ENCODE measurements at places on chromosomes 7 and 10.

GRCh38 chr7:84700563-84701370 lies 486.1 kb downstream of the SEMA3D start:
- DNase-seq, result no peak

DNA sequence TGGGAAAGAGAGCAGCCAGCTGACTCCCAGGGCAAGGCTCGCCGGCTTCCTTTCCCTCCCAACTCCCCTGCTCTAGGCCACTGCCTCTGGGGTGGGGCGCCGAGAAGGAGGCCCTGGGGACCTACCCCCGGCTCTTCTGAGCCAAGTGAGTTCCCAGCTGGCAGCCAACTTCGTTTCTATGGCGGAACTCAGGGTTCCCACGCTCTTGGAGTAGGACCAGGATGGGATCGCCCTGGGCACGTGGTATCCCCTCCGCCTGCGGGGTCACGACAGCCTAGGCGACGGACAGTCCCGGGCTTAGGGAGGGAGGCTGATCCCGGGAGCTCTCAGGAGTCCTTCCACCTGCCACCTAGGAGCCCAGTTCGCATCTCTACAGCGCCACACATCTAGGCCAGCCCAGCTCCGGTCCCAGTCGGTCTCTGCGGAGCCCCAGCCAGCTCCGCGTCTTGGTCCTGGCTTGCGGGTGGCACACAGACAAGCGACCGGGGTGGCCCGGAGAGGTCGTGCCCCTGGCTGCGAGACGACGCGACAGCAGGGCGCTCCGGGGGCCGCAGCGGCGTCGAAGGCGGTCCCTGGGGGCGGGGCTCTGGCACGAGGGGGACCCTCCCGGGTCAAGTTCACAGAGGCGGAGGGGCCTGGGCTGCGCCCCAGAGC lies 20.5 kb upstream of the GATA3 start:
- no peak for DNase-seq

- no peak for DNase-seq
These were observed 138.2 kb downstream of the SNX13 start for GRCh38 chr7:17802056-17802455.

DNA sequence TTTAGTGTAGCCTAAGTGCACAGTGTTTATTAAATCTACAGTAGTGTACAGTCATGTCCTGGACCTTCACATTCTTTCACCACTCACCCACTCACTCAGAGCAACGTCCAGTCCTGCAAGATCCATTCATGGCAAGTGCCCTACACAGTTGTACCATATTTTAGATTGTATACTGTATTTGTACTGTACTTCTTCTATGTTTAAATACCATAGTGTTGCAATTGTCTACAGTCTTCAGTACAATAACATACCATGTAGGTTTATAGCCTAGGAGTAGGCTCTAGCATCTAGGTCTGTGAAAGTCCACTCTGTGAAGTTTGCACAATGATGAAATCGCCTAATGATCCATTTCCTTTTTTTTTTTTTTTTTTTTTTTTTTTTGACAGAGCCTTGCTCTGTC lies 12.0 kb downstream of the EEPD1 start:
- DNase-seq, result no peak

DNA sequence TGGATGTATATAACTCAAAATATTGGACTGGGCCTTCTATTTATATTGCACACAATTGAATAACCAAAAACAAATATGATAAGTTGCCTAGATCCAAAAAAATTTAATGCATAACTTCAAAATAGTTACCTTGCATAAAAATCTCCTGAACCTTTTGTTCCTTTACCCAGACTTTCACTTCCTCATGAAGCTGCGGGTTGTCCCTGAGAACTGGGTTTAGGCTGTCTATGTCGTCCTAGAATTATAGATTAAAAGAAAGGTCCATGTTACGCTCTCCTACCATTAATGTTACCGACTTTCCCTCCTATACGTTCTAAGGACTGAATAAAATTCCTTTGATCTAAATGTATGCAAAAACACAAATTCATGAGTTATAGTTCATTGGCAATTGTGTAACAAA lies 86.6 kb downstream of the NRBF2 start:
- no peak for DNase-seq

GRCh38 chr10:98666276-98666675 lies 219.5 kb upstream of the HPS1 start:
- no peak for DNase-seq

GRCh38 chr7:2757904-2758672 lies 70.1 kb downstream of the AMZ1 start:
- peak; percentile 93 for DNase-seq

DNA sequence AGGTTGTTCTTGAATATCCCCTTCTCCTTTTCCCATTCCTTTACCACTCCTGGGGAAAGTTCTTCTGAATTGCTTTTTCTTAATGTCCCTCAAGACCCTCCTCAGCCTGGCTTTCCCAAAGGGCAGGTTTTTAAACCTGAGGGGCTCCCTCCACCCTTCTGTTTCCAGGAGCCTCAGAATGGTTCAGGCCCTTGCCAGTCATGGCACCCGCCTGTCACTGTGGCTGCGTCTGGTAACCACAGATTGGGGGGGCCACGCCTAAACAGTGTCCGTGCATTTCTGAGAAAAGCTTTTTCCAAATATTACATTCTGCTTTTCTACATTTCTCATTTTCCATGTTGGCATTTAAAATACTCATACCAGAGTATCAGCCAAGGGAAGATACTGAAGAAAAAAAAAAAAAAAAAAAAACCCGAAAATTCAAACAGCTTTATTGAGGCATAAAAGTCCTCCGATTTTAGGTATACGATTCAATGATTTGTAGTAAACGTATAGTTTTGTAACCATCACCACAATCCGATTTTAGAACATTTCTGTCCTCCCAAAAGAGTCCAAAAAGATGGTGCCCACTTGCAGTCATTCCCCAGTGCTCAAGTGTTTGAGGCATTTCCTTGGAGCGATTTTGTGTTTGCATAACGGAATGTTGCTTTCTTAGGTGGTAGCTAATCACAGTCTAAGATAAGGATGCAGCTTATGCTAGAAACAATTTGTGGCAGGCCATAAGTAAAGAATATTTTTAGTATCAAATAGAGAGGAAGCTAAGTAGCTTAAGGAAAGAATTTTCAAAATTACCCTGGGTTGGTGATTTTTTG lies 22.1 kb downstream of the HKDC1 start:
- no peak for DNase-seq

DNA sequence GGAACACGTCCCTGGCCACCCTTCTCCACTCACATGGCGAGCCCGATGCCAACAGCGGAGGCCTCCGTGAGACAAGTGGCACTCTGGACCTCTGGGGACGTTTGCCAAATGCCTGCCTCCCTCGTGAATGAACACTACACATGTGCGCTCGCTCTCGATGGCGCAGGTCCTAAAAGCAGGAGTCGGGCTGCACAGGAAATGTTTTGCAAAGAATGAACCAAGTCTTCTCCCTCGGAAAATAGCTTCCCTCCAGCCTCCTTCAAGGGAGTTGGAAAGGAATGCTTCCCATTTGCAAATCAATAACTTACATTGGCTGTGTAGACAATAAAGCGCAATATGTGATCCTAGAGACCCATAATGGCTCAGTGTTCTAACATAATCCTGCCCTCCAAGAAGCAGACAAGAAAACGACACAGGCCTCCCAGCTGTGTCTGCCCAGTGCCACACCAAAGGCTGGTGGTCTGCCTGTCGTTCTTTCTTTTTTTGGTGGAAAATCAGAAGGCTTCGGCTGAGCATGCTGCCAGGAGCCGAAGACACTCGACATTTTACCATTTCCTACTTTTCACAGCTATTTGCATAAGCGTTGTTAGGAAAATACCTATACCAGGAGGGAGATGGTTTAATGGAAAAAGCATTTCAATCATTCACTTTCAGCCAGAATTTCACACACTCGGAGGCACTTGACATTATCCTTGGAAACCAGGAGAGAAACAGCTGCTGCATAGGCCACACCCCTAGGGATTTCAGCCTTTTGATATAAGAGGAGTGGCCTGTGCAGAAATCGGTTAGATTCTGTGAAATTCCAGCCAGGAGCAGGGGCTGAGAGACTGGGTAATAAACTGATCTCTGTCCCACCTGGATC lies 38.4 kb downstream of the ATXN7L1 start:
- DNase-seq, result no peak

DNA sequence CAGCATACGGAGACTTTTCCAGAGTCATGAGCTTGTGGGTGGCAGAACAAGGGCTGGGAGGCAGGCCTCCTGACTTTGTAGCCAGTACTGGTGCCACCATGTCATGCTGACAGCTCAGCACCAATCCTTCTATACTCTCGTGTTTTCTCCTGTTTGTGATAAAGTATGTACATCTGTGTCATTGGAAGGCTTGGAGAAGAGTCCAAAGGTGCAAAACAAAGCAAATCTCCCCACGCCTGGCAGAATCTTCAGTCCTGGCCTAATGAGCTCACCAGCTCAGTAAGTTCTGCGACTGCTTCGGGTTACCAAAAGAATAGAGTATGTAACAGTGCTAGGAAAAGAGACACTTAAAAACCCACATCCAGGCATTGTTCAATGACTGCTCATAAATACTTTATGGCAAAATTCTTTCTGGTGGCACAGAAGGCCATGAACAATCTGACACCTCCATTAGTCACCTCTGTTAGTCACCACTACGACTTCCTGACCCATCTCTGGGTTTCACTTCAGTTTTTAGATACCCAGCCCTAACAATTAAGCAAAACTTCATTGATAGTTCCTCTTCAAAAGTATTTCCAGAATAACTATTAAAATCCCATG lies 24.5 kb downstream of the STEAP1 start:
- peak; percentile 69 for DNase-seq

- no peak for DNase-seq
These were observed 346.6 kb upstream of the BMPER start for GRCh38 chr7:33558549-33559323.

- no peak for DNase-seq
These were observed 53.0 kb downstream of the TCF7L2 start for GRCh38 chr10:113003052-113003451.

GRCh38 chr7:4931943-4932342 lies 27.0 kb downstream of the MMD2 start:
- no peak for DNase-seq

GRCh38 chr10:115432188-115432819 lies 339.1 kb downstream of the ATRNL1 start:
- no peak for DNase-seq

GRCh38 chr10:107072786-107073185 lies 91.7 kb downstream of the SORCS1 start:
- no peak for DNase-seq

GRCh38 chr7:155422151-155422550 lies 35.8 kb upstream of the EN2 start:
- no peak for DNase-seq

- DNase-seq, result no peak
These were observed 229.8 kb upstream of the NPY start for GRCh38 chr7:24054236-24054635.

DNA sequence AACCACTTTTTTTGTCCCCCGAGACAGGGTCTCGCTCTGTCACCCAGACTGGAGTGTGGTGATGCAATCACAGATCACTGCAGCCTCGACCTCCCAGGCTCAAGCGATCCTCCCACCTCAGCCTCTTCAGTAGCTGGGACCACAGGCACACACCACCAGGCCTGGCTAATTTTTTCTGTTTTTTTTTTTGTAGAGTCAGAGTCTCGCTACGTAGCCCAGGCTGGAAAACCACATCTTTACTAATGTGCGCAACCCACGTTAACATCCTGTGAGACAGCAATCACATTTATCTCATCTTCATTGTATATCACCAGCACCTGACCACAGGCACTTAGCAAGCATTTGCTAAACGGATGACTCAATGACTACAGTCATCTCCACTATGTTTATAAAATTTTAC lies 77.8 kb upstream of the ATP6V0A4 start:
- peak; percentile 86 for DNase-seq

DNA sequence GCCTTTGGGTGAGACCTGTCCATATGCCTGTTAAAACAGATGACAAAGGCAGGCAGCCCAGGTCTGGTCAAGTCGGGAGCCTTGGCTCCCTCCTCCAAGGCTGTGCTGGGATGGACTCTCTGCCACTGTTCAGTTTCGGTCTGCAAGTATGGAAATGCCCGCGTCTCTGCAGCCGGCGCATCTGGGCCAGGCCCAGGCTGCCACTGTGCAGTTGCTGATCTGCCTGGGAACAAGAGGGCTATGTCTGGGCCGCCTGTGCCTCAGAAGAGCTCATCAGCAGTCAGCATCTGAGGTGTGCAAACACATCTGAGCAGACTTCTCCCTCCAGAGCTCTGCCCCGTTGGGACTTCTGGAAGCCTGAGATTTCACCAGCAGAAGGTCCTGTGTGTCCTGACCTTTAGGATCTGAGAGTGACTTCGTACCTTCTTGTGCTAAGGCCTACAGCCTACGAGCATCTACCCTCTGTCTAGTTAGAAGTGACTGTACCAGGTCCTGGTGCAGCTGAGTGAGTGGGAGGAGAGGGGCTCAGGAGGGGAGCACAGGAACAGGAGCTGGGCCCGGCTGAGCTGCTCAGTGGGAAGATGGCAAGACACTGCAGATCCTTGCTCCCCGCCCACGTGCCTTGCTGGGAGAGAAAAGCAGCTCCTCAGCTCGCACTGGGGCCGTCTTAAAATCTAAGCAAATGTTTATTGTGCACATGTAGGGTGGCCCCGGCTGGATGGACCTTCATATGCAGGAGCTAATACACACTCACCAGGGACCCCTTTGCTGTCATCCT lies 50.9 kb downstream of the DOCK1 start:
- DNase-seq, result no peak

DNA sequence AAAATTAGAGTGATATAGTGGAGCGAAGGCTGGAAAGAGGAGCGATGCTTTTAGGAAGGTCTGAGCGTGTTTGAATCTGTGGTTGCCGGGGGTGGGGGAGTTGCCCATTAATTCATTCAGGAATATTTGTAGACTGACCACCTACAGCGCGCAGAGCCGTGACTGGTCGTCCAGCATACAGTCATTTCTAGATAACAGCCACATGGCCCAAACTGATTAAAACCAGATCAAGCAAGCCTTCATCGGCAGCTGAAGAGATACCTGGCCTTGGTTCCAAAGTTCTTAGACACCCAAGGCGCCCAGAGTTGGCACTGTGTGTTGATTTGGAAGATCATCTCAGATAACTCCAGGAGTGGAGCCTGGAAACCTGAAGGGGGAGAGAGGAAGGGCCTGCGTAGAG lies 1.7 kb downstream of the PROSER2 start:
- DNase-seq, result no peak

DNA sequence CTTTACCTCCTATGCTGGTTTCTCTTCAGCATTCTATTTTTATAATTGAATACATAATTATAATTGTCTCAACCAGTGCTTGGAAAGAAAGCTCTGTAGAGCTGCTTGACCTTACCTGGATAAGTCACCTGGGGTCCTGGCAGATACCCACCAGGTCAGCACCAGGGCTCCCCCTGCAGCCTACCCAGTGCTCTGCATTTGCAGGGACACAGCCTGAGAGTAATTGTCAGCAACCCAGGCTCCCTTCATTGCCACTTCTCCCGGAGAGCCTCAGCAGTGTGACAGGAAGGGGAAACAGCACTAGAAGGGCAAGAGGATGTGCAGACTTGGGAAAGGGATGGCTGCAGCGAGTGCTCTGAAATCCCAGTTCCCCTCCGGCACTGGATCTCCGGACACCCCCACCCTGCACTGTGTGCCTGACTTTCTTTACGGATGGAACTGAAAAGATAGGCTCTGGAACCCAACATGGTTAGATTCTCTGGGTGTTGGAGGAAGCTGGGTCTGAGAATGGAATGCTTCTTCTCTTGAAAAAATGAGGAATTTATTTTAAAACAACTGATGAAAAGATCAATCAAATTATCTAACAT lies 11.4 kb upstream of the PAX4 start:
- peak; percentile 26 for DNase-seq

- DNase-seq, result no peak
These were observed 14.6 kb downstream of the TMEM243 start for GRCh38 chr7:87204933-87205332.

- no peak for DNase-seq
These were observed 254.3 kb upstream of the GNAI1 start for GRCh38 chr7:79880312-79880711.

GRCh38 chr7:1844336-1844950 lies 174.4 kb downstream of the ELFN1 start:
- DNase-seq, result no peak

GRCh38 chr7:91239171-91239604 lies 25.0 kb upstream of the FZD1 start:
- DNase-seq, result no peak

All from activated CD4-positive, alpha-beta T cell treated with anti-CD3 and anti-CD28 coated beads, Interleukin-2, Interleukin-4, amounts not matched to agents 100 ng/mL and 50 ng/mL, durations not matched to agents 16 hours and 8 hours (primary cell).